ENCODE measurements at places on chromosomes 2 and 18.
A peak's percentile ranks its signal among the peaks of the same experiment; 100 is the strongest.

GRCh38 chr2:200302940-200303727 lies 3.4 kb upstream of the SPATS2L start:
- no peak for DNase-seq

DNA sequence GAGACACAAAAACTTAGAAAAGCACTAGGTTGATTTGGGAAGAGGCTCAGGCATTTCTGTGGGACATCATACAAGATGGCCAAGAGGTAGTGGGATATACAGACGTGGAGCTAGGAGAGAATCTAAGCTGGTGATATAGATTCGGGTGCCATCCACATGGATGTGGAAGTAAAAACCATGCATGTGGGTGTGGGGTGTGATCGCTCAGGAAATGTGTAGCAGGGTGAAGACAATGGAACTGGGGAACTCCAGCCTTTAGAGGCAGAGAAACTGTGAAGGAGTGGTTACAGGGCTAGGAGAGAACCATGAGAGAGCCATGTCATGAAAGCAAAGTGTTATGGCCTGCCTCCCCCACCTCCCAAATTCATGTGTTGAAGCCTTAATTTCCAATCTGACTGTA lies 43.0 kb upstream of the CTLA4 start:
- no peak for DNase-seq

DNA sequence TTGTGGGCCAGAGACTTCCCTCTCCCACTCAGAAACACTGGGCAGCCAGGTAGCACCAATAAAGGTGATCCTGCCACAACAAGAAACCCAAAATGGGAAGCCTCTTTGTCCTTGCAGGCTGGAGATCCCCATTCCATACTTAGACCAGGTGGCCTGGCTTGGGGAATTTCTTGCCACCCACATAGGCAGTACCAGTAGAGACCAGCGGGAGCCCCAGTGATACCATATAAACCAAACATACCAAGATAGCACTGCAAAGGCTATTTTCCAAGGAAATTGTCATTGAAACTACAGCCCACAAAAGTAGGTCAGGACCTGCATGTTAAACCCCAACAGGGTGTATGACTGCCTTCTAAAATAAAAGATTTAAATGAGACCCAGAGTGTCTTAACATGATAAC lies 171.6 kb downstream of the DIS3L2 start:
- DNase-seq, result no peak

DNA sequence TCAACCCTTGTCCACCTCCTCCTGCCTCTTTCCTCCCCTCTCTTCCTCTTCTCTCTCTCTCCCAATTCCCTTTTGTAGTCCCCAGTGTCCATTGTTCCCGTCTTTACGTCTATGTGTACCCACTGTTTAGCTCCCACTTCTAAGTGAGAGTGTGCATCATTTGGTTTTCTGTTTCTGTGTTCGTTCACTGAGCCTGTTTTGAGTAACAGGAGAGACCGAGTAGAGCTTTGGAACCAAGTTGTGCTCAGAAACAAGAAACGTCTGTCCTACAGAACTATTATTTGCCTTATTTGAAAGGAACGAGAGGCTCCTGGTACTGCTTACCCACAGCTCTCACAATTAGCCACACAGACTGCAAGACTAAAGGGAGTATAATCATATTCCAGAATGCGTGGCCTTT lies 50.1 kb upstream of the MAPRE2 start:
- no peak for DNase-seq

- DNase-seq, result no peak
These were observed 89.7 kb downstream of the TMEM247 start for GRCh38 chr2:46569061-46569560.

- peak; percentile 94 for DNase-seq
These were observed 1.8 kb downstream of the RTKN start for GRCh38 chr2:74439803-74440377.

- no peak for DNase-seq
These were observed 112.0 kb downstream of the GULP1 start for GRCh38 chr2:188403676-188404075.

DNA sequence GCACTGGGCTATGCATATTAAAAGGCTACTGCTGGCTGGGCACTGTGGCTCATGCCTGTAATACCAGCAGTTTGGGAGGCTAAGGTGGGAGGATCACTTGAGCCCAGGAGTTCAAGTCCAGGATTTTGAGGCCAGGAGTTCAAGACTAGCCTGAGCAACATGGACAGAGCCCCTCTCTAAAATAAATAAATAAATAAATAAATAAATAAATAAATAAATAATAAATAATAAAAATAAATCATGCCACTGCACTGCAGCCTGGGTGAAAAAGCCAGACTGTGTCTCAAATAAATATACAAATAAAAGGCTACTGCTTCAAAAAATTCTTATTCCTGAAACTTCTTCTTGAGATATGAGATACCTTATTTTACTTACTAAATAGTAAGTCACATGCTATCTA lies 439.6 kb downstream of the ERBB4 start:
- DNase-seq, result no peak

DNA sequence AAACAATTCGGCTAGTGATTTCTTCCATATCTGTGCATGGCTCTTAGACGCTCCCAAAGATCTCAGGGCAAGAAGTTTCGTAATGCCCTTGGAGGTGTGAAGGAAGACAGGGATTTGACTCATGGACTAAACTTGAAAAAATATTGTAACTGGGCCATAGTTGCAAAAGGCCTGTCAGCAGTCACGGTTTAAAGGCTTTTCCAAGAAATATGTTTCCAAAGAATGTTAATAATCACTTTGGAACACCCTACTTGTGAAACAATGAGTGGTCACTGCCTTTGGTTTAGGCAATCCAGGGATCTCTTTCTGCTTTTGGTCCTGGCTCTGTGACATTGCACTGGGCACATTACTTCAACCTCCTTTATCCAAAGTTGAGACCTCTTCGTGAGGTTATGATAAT lies 102.5 kb upstream of the RASGRP3 start:
- no peak for DNase-seq

All from nucleus accumbens (tissue), 56 donors.